ENCODE measurements at places on chromosomes 16 and 17.

DNA sequence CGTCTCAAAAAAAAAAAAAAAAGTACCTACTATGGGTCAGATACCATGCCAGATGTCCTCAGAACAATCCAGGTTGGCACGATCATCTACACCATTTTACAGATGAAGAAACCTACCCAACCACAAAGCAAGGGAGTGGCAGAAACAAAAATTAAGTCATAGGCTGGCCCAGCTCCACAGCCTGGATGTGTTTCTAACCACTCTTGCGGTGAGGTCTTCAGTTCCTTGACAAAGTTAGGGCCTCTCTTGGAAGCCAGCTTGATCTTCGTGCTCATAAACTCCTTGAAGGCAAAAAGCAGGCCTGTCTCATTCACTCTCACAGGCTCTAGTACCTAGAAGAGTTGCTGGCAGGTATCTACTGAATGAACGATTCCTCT is 6.2 kb downstream of the GGA2 start:
- no peak overlapping the region for H3K4me3 ChIP-seq
- H3K36me3 ChIP-seq = no peaks in the 10 kb centered on the region
- H3K27ac ChIP-seq = peak overlapping the region; percentile 43
- peaks cover 22% of the 10 kb centered on the region for H3K4me1 ChIP-seq

DNA sequence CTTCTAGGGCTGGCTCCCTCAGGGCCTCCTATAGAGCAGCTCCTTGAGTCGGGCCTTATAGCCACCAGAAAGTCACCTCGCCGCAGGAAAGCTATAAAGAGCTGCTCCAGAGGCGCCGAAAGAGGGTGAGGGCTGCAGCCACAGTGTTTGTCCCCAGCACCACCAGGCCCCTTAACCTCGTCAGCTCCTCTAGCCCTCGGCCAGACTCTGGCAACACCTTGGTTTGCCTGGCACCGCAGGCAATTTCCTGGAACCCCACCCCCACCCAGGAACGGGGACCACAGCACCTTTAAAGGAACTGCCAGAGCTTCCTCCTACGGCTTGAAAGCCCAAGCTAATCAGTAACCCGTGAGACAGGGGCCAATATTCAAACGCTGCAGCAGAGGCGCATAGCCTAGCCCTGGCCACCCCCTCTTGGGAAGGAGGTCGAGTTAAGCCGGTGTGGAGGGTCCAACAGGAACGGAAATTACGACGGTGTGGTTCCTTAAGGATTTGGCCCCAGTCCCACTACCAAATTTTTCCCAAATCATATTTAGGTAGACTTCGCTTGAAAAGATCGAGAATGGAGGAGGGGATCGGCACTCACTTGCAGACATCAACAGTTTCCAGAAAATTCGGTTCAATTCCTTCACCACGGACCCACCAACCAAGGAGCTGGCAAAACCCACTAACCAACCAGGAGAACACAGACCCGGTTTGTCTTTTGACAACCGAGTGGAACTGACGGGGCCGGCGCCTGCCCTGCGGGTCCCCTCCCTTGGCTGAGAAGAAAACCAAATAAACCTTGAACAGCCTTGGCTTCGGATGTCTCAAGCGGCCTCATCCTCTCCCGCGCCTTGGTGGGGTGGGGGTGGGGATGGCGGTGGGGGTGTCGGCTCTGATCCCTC is 3.0 kb downstream of the HOXB6 start:
- DNase-seq = peak; percentile 77
- H3K36me3 ChIP-seq = no peaks in the 10 kb centered on the region
- peak overlapping the region; percentile 36 for H3K4me3 ChIP-seq
- peak overlapping the region; percentile 95 for H3K27ac ChIP-seq
- H3K4me1 ChIP-seq = peaks cover 62% of the 10 kb centered on the region
- H3K27me3 ChIP-seq = peaks cover 17% of the 10 kb centered on the region

- DNase-seq = peak; percentile 25
- H3K4me3 ChIP-seq = no peak within 1 kb of the TSS
- no peaks in the 10 kb centered on the region for H3K36me3 ChIP-seq
- no peaks in the 10 kb centered on the region for H3K27me3 ChIP-seq
- H3K4me1 ChIP-seq = no peaks in the 10 kb centered on the region
- no peak within 1 kb of the TSS for H3K27ac ChIP-seq
Measured at GRCh38 chr16:20409398-20410120, at the start of gene ACSM5. Gene ACSM5 (plus strand): TSS chr16:20409534. CDS start chr16:20411485, 1,951 bp downstream.

GRCh38 chr17:76419576-76420260 is 33.2 kb downstream of the UBE2O start:
- no peaks in the 10 kb centered on the region for H3K36me3 ChIP-seq
- H3K27me3 ChIP-seq = no peaks in the 10 kb centered on the region
- H3K27ac ChIP-seq = no peak overlapping the region
- no peak for DNase-seq

GRCh38 chr17:14827396-14827919 is 437.7 kb downstream of the PMP22 start:
- no peaks in the 10 kb centered on the region for H3K36me3 ChIP-seq
- no peak for DNase-seq
- no peaks in the 10 kb centered on the region for H3K27me3 ChIP-seq
- H3K4me1 ChIP-seq = no peaks in the 10 kb centered on the region
- H3K4me3 ChIP-seq = no peak overlapping the region

Data from transverse colon (tissue), 4 donors.